ENCODE measurements at places on chromosomes 5 and 9.

GRCh38 chr5:179827680-179828079, 7.0 kb downstream of the SQSTM1 start:
- no peak for DNase-seq

DNA sequence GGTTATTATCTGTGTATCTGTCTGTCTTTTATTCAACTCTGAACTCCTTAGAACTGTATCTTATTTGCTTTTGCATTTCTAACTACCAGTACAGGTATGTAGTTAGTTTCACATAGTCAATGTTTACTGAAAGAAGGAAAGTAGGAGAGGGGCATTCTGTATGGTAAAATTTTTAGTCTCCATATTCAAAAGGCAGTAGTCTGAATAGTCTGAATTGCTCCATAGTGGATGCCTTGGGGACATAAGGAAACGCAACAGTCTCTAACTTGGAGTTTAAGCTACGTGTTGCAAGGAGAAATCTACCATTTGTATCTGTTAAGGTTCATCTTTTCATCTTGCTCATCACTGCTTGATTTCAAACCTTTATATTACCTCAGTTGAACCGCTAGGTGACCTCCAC, 26.2 kb downstream of the RASGRF2 start:
- no peak for DNase-seq

DNA sequence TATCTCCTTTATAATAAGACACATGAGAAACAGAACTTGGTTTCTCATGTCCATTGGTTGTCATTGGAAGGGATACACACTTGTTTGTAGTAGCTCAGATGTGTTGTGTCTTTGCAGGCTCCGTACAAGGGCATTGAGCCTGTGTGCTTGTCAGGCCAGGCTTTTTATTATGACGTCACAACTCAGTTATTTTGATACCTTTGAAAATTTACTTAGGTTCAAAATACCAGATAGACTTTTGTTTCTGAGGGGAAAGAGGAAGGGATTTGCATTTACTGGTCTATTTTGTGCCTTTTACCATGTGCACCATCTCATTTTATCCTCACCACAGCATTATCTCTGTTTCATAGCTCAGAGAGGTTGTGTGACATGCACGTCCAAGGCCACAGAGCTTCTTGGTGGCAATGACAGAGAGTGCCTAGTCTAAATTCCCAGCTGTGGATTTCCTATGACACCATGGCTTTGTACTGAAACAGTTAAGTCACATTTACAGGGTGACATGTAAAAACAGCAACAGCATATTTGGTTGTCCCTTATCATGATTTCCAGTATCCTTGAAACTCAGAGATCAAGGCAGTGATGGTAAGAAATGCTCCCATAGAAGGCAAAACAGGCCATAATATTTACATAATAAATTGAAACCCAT, 268.7 kb downstream of the AOPEP start:
- DNase-seq, result no peak

- no peak for DNase-seq
These were observed 27.3 kb upstream of the FER start for GRCh38 chr5:108720391-108720790.

DNA sequence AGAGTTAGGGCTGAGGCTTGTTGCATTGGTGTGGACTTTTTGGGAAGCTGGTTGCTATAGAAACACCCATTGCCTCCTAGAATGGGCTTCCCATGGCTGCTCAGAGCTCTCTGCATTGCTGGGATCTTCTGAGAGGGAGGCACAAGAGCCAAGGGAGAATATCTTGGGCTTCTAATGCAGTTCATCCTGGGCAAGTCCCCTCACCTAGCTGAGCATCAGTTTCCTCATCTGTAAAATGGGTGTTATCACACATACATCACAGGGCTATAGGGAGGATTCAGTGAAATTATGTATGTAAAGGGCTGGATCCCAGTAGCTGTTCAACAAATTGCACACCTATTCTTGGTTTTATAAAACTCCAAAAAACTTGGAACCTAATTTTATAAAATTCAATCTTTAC, 106.1 kb upstream of the ALDH1B1 start:
- DNase-seq, result no peak

GRCh38 chr9:128054087-128054486, 13.0 kb downstream of the NAIF1 start:
- no peak for DNase-seq

- DNase-seq, result no peak
These were observed 29.9 kb upstream of the TCF7 start for GRCh38 chr5:134084570-134084969.

DNA sequence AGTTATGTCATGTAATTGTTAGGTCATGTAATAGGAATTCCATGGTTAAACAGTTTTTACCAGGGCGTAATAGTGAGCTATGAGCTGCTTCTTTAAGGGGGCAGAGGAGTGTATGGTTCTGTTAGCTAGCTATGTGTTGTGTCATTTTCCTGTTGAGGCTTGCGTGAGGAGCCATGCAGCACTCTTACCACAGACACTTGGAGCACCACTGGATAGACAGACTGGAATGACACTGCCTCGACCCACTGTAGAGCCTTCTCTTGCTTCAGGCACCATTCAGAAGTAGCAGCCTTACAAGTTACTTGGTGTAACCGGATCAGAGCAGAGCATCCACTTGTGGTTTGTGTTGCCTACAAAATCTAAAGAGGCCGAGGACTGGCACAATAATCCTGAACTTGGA, 28.3 kb upstream of the STOM start:
- no peak for DNase-seq

DNA sequence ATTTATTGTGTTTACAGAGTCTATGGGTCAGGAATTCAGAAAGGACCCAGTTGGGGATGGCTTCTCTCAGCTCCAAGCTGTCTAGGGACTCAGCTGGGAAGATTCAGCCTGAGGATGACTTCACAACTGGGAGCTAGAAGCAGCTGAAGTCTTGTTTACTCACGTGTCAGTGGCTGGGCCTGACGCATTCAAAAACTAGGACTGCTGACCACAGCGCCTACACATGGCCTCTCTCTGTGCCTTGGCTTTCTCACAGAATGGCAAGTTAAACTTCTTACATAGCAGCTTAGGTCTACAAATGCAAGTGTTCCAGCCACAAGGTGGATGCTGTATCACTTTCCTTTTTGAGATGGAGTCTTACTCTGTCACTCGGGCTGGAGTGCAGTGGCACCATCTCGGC, 16.3 kb upstream of the PPP2CA start:
- no peak for DNase-seq

- no peak for DNase-seq
These were observed 346.9 kb downstream of the NFIB start for GRCh38 chr9:13967011-13967410.

- no peak for DNase-seq
These were observed 90.9 kb upstream of the BOD1 start for GRCh38 chr5:173707392-173707791.

DNA sequence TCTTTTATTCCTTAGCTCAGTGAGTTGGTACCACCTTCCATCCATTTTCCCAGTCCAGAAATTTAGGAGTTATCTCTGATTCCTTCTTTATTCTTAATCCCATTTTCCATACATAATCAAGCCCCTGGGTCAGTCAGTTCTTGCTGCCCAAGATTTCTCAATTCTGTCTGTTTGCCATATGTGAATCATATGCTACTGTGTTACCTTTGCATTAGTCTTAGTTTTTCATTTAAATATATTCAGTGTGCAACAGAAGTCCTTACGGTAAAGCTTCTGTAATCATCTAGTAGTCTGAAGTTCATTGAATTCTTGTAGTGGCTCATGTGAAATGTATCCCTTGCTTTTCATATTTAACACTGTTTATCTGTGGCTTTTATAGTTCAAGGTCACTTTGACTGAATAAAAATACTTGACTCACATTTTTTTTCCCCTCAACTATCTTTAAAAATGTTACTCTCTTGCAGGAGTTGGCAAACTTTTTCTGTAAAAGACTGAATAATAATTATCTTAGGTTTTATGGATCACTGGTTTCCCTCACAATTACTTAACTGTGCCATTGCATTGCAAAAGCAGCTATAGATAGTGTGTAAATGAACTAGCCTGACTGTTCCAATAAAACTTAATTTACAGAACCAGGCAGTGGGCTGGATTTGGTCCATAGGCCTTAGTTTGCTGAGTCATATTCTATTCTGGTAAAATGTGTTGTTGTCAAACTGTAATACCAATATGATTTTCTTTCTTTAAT, 6.9 kb downstream of the KIAA1958 start:
- no peak for DNase-seq

GRCh38 chr9:78905387-78905786, 608.5 kb downstream of the PSAT1 start:
- DNase-seq, result no peak

- DNase-seq, result no peak
These were observed 45.6 kb upstream of the PPP2R2B start for GRCh38 chr5:146924132-146924531.

DNA sequence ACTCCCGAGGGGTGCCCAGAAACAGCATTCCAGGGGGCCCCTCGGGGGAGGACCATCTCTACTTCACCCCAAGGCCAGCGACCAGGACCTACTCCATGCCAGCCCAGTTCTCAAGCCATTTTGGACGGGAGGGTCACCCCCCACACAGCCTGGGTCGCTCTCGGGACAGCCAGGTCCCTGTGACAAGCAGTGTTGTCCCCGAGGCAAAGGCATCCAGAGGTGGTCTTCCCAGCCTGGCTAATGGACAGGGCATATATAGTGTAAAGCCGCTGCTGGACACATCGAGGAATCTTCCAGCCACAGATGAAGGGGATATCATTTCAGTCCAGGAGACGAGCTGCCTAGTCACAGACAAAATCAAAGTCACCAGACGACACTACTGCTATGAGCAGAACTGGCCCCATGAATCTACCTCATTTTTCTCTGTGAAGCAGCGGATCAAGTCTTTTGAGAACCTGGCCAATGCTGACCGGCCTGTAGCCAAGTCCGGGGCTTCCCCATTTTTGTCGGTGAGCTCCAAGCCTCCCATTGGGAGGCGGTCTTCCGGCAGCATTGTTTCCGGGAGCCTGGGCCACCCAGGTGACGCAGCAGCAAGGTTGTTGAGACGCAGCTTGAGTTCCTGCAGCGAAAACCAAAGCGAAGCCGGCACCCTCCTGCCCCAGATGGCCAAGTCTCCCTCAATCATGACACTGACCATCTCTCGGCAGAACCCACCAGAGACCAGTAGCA, 83.9 kb downstream of the GOLPH3 start:
- DNase-seq, result no peak

DNA sequence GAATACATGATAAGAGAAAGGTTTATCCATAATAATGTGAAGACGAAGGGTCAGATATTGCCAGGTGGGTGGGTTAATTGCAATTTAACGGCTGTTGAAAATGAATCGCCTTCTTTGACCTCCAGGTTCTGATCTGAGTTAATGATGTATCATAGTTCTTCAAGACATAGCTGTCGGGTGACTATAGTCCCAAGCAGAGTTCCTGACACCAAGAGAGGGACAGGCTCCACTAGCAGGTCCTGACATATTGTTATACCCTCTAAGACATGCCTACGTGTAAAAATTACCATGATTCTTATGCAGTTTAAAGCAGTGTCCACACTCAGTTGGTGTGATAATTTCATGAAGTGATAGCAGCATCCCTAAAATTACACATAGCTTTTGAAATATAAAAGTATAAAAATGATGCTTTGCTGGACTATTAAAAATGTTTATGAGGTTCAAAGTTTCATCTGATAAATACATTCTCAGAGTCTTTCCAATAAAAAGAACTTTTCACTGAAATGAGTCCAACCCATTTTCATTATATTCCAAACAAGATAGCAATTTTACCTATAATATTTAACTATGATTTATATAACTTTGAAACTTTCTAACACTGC, 53.0 kb downstream of the NTRK2 start:
- no peak for DNase-seq

DNA sequence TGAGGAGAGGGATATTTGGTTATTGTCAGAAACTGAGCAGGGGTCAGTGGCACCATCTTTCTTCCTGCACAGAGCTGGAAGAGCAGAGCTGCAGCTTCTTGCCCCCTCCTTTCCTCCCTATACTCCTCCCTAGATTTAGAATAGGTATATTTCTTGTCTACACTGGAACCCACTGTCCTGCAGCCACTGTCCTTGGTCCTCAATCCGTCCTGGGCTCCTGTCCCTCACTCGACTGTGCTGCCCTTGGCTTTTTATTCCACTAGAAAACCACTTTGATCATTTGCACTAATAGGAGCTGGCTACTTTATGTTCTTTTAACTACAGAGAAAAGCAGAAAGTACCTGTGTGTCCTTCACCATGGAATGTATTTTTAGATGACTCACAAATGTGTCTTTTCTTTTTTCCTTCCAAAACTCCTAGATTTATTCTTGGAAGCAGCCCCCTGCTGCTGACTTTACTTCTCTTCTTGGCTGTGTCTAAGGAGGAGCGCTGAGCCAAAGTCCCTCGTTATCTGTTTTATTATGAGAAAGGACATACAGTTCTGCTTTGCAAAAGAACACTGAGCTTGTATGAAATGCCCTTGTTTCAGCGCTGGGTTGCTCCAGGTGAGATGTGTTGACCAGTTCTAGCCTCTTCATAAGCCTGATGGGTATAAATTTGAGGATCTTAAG, 150.9 kb downstream of the SEMA6A start:
- DNase-seq, result no peak

- no peak for DNase-seq
These were observed 3.8 kb downstream of the MTMR12 start for GRCh38 chr5:32308946-32309345.

GRCh38 chr9:124477211-124477647, 27.0 kb downstream of the ADGRD2 start:
- DNase-seq, result no peak

DNA sequence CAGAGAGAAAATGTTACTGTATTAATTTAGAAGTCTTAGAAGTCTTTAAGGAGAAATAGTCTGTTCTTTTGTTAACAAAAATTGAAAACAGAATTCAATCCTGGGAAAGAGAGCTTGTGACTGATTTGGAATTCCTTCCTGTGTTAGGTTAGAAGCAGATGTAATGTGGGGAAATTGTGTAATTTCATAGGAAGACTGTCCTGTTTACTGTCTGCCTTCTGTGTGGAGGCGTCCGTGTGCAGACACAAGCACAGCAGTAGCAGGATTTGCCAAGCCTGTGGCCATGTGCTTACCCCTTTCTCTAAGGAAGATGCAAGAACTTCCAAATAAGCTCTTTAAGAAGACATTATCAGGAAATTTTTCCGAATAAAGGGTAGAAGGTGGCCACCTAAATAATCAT, 36.7 kb upstream of the F2R start:
- DNase-seq, result no peak

GRCh38 chr5:64766941-64767340, 1.6 kb downstream of the SREK1IP1 start:
- DNase-seq, result no peak

- DNase-seq, result peak; percentile 41
These were observed 22.8 kb downstream of the FPGS start for GRCh38 chr9:127825319-127826051.

DNA sequence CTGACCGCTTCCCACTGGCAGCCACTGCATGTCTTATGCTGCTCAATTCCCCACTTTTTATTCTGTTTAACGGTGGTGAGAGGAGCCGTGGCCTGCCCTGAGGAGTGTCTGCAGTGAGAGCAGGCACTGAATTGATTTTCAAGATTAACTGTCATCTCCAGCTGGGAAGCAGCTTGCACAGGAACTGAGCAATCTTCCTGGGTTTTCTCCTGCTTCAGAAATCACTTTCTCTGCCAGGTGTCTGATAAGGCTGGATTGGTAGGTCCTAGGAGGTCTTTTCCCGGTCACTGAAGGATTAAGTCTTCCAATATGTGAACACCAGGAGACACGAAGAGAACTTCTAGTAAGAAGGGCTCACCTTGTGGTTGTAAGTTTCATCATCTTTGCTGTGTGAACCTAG, 181.1 kb upstream of the RAD23B start:
- no peak for DNase-seq

- DNase-seq, result no peak
These were observed 3.2 kb downstream of the GRPEL2 start for GRCh38 chr5:149348518-149348917.

Measured in ACHN (cell line).